Testis (tissue), 5 donors: ENCODE measurements at places on chromosomes 4 and X. TPM values are rescaled to one million over a fixed set of nuclear protein-coding genes. Genes with fewer than 3 reads are reported as not detected.

The AREG gene
- total RNA-seq = 14.2 TPM

The CXCL5 gene
- total RNA-seq = 0.16 TPM

The GPRASP1 gene
- total RNA-seq = 7.5 TPM

DNA sequence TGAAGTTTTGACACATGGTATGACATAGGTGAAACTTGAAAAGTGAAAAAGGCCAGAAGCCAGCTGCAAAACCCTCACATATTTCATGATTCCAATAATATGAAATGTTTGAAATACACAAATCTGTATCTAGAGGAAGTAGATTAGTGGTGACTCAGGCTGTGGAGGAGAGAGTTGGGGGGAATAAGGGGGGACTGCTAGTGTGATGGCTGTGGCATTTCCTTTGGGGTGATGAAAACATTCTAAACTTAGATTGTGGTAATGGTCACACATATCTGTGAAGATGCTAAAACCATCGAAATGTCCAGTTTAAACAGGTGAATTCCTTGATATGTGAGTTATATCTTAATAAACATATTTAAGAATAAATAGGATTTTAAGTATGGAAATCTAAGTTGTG, 343.5 kb upstream of the SFRP2 start:
- no peak for DNase-seq
- no peaks in the 10 kb centered on the region for H3K36me3 ChIP-seq
- H3K4me1 ChIP-seq = no peaks in the 10 kb centered on the region
- H3K27ac ChIP-seq = no peak overlapping the region
- no peaks in the 10 kb centered on the region for H3K27me3 ChIP-seq
- no peak overlapping the region for H3K4me3 ChIP-seq

GRCh38 chr4:121217351-121217750, 53.2 kb upstream of the TNIP3 start:
- no peaks in the 10 kb centered on the region for H3K36me3 ChIP-seq
- H3K4me3 ChIP-seq = no peak overlapping the region
- DNase-seq = no peak
- H3K4me1 ChIP-seq = no peaks in the 10 kb centered on the region

DNA sequence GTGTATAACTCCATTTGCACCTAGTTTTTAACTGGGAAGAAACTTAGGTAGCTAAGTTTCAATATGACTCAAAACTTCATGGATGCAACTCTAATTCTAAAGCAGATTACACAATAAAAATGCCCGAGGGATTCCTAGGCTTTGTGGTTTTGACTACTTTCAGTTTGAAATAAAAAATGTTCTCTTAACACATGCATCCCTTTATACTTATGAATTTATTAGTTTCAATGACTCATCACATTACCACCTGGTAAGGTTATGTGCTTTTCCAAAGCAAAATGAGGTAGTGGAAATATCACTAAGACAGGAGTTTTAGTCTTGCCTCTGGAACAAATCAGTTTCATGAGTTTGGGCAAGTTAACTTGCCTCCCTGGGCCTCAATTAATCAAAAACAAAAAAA, 125.5 kb downstream of the OPHN1 start:
- H3K27me3 ChIP-seq = no peaks in the 10 kb centered on the region
- H3K4me3 ChIP-seq = no peak overlapping the region
- H3K36me3 ChIP-seq = no peaks in the 10 kb centered on the region
- no peak for DNase-seq

GRCh38 chrX:54288968-54289367, 68.9 kb downstream of the WNK3 start:
- no peak for DNase-seq
- no peaks in the 10 kb centered on the region for H3K27me3 ChIP-seq
- no peaks in the 10 kb centered on the region for H3K4me1 ChIP-seq
- no peak overlapping the region for H3K4me3 ChIP-seq

DNA sequence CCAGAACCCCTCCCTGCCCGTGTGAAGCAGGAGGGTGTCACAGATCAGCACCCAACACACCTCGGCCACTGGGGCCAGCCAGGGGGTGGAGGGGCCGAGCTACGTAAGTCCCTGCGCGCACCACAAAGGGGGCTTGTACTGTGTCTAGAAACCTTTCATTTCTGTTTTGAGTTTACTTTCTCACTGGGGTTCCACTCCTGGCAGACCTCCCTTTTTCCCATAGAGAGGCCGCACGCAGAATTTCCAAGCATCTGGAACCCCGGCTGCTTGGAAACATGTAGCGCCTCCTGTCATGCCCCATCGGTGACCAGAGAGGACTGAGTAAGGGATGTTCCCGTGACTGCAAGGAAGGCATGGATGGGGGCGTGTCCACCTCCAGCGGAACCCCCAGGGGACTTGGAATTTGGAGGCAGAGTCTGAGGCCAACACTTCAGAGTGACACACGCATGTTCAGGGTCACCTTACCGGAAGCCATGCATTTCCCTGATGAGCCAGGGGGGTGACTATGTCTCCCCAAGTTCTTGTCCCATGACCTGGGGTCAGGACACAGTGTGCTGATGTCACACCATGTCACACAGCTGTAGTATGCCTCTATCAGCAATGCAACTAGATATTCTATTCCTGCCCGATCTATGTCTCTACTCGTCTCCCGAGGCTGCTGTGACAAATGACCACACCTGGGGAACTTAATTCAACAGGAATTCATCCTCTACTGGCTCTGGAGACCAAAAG, 105.3 kb downstream of the DHRSX start:
- no peak for DNase-seq
- no peaks in the 10 kb centered on the region for H3K36me3 ChIP-seq
- H3K27ac ChIP-seq = no peak overlapping the region
- H3K27me3 ChIP-seq = no peaks in the 10 kb centered on the region

GRCh38 chr4:139229534-139230039, 50.4 kb downstream of the MGARP start:
- H3K27ac ChIP-seq = no peak overlapping the region
- no peaks in the 10 kb centered on the region for H3K27me3 ChIP-seq
- peak; percentile 20 for DNase-seq
- H3K4me1 ChIP-seq = no peaks in the 10 kb centered on the region

DNA sequence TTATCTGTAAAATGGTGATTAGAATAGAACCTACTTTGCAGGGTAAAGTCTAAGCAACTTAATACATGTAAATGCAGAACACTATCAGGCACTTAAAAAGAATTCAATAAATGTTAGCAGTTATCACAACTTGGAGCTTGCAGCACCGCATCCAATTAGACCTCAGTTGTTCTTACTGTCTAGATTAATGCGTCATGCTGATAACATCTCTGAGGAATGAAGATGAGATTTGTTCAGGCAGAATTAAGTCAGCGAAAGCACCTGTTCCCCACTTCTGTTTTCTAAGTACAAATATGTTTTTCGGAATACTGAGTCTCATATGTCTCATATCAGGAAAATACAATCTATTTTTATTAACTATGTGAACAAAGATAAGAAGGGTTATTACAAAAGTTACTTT, 58.7 kb downstream of the TMA16 start:
- no peak for DNase-seq
- H3K27me3 ChIP-seq = no peaks in the 10 kb centered on the region
- H3K36me3 ChIP-seq = no peaks in the 10 kb centered on the region
- H3K4me1 ChIP-seq = peaks cover 8% of the 10 kb centered on the region
- H3K4me3 ChIP-seq = no peak overlapping the region

DNA sequence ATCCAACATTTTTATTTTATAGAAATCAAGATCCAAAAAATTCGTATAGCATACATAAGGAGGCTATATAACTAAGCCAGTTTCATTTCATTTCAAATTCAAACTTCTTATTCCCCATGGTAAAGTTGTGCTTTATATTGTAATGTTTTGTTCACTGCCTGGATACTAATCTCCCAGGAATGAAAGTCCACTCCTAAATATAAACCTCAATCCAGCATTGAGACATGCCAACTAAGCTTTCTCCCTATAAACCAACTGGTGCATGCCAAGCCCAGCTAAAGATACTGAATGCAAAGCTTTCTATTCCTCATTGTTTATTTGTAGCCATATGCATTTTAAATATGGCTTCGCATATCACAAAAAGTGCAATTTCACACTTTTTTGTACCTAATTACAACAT, 63.8 kb upstream of the INPP4B start:
- no peaks in the 10 kb centered on the region for H3K36me3 ChIP-seq
- no peak overlapping the region for H3K27ac ChIP-seq
- no peaks in the 10 kb centered on the region for H3K4me1 ChIP-seq
- H3K27me3 ChIP-seq = no peaks in the 10 kb centered on the region
- H3K4me3 ChIP-seq = no peak overlapping the region
